Activated naive CD4-positive, alpha-beta T cell treated with Interleukin-2 at 50 U/mL for 16 hours (primary cell): ENCODE measurements at places on chromosomes 4 and X.

- no peak for DNase-seq
Observed at GRCh38 chrX:116172976-116173375, 2.4 kb downstream of the AGTR2 start.

DNA sequence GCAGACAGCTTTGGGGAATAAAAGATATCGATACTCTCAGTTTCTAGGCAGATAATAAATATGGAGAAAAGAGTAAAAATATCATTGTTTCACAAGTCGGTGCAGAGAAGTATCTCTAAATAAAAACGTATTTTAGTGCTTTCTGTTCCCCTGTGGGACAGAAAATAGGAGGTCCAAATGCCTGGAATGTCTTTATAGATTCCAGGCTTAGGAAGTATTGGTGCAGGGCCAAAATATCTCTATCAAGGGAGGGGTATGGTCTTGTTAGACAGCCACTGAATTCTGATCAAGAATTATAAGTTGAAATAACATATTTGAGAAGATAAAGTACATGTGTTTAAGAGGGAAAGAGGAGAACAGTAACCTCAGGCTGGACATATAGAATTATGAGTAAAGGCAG lies 596.4 kb downstream of the PCDH18 start:
- no peak for DNase-seq

DNA sequence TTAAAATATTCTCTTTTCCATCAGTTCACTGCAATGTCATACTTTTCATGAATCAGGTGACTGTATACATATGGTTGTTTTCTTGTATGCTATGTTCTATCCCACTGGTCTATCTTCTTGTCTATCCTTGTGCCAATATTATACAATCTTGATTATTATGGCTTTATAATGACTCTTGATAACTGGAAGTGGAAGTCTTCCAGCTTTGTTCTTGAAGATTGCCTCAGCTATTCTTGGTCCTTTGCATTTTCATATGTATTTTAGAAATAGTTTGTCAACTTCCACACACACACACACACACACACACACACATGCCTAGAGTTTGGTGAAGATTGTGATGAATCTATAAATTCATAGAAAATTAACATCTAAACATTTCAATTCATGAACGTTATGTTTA lies 67.9 kb downstream of the SHROOM3 start:
- no peak for DNase-seq

DNA sequence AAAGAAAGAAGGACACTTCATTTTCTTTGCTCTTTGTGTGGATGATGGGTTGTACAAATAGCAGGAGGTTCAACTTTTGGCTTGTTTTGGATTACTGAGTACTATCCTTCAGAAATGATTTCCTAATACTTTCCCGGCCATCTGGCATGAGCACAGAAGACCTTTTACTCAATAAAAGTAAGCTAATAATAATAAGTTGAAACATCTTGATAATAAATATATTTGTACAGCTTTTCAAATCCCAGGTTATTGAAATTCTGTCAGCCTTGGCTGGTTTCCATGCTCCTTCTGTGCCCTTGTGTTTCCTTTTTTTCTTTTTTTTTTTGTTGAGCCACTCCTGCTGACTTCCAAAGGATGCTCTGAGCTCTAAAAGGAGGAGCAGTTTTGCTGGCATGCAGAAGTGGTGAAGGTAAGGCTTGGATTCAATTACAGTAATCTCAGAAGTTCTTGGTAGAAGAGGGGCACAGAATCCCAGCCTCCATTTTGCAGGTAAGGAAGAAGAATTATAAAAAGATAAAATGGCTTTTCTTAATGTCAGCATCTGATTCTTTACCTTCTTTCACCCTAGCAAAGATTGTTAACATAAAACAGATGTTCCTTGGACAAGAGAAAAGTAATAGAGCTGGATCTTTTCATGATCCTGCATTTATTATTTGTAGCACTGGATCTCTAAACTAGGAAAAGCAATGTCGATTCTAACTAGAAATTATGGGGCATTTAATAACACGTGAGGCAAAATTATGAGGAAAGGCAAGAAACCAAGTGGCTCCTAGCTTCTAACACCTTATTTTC lies 31.9 kb downstream of the REPS2 start:
- DNase-seq, result no peak

DNA sequence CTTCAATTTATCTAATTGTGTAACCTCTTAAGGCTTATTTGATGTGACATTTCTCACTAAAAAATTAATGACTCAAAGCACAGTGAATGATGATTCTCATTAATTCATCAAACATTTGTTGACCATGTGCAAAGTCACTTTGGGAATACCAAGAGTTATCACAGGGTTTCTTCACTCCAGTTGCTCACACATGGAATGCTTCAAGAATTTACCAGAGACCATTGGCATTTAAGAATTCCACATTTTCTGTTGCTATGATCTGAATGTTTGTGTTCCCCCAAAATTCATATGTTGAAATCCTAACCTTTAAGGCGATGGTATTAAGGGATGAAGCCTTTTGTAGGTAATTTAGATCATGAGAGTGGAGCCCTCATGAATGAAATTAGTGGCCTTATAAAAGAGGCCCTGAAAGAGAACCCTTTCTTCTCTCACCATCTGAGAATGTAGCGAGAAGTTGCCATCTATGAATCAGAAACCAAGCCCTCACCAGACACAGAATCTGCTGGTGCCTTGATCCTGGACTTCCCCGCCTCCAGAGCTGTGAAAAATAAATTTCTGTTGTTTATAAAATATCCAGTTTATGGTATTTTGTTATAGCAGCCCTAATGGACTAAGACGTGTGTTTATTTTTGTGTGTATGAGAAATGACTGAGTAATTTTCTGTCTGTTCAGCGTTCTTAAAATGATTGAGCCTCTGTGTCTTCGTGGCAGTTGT lies 16.4 kb upstream of the SRPX start:
- DNase-seq, result no peak

DNA sequence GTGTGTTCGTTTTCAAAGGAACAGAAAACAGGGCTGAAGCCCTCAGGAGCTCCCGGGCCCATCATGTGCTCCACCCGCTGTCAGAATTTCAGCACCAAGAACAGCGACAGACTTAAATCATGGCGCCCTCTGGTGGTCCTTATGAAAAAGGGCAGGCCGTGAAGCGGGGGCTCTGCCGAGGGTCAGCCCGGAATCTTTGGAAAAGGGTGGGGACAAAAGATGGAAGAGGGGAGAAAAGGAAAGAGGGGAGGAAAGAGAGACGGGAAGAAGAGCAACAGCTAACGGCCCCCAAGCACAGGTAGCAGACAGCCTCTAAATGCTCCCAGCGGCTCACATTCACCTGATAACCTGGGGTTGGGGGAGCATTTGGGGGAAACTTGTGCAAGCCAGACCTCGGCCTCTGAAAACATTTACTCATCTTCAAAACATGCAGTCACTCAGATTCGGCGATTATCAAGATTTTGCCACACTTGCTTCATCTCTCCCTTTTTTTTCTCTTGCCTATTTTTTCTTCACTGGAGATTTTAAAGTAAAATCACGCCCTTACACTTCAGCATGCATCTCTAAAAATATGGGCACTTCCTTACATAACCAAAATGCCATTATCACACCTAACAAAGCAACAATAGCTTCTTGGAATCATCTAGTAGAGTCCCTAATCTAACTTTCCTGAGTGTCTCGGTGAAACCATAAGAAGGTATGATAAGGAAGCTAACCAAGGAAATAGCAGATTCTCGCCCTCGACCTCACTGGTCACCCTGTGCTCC lies 28.1 kb upstream of the MAN2B2 start:
- DNase-seq, result peak; percentile 43

DNA sequence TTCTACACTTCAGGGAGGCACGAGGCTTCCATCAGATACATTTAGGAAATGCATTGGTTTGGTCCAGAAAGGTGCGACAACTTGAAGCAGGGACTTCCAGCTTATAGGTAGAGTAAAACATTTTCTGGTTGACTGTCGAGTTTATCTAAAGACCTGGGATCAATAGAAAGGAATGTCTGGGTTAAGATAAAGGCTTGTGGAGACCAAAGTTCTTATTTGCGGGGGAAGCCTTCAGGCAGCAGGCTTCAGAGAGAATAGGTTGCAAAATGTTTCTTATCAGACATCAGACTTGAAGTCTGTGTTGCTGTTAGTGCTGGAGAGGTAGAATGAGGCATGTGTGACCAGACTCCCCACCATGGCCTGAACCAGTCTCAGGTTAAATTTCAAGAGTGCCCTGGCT lies 190.3 kb downstream of the TRIML1 start:
- no peak for DNase-seq

DNA sequence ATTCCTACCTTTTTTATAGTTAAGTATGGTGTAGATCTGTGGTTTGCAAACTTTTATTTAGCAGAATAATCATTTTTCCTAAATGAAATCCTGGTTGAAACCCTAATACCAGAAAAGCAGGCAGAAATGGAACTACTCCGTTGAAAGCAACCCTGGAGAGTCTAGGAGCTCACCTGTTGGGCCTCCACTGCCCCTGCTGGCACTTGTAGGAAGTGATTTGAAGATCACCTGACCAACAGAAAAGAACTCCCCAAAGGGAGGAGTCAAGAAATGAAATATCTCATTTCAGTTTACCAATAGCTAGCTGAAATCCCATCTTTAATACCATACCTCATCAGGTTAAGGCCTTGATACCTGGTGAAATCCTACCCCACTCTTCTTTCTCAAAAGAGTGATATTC lies 277.1 kb downstream of the KLHL13 start:
- DNase-seq, result no peak

DNA sequence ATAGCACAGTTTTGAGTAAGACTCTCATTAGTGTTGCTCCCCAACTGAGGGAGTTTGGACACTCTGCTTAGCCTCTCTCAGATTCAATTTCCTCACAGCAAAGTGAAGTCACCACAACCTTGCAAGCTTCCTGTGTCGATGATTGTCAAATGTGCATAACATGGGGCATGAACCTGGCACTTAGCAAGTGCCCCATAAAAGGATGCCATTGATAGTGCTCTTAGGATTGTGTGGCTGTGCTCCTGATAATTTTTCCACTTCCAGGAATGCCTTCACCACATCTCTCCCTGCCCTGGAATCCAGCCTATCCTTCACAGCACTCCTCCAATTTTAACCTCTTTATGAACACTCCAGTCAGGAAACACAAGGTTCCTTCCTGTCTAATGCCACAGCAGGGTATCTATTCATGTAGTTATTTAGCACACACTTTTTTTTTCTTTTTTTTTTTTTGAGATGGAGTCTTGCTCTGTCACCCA lies 309.4 kb downstream of the PPP3CA start:
- no peak for DNase-seq

- no peak for DNase-seq
Observed at GRCh38 chrX:119251386-119251785, 15.3 kb downstream of the PGRMC1 start.

DNA sequence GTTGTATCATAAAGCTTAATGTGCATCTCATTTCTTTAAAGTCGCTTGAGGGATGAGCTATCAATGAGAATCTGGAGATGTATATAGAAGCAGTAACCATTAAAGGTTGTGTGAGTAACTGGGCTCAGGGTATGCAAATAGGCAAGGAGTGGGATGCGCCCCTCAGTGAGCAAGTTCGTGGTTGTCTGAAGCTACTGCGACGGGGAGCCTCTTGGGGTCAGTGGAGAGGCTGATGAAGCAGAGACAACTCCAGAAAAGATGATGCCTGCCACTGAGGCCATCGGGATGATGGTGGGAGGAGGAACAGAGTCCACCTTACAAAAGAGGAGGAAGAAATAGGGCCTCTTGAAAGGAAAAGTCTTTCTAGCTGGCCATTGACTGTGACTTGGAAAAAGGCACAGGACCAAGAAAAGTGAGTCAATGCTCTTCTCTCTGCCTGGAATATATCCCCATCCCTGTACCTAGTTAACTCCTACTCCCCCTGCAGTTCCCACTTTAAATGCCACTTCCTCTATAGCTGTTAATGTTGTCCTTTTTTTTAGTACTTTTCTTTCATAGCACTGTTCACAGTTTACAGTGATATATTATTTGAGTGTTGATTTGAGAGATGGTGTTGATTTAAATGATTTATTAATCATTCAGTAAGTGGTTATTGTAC lies 51.4 kb upstream of the LSM6 start:
- no peak for DNase-seq

- DNase-seq, result no peak
Observed at GRCh38 chr4:184408021-184408683, 66.2 kb downstream of the IRF2 start.

DNA sequence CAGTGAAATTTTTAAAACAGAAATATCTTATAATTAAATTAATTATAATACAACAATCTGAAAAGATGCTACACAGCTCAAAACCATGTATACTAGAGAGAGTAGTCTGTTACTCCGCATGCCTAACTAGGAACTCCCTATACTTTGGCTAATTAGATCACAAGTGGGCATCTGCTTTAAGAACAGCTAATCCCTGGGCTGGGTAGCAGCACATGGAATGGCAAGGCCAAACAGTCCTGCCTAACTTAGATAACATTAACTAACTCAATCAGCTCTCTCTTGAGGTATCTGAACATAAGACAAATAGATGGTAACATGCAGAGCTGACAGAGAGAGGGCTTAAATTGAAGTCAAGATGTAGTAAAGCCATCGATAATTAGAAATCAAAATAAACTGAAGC lies 9.9 kb downstream of the CHIC2 start:
- DNase-seq, result no peak

GRCh38 chrX:46686003-46686645 lies 72.8 kb downstream of the SLC9A7 start:
- DNase-seq, result peak; percentile 33

DNA sequence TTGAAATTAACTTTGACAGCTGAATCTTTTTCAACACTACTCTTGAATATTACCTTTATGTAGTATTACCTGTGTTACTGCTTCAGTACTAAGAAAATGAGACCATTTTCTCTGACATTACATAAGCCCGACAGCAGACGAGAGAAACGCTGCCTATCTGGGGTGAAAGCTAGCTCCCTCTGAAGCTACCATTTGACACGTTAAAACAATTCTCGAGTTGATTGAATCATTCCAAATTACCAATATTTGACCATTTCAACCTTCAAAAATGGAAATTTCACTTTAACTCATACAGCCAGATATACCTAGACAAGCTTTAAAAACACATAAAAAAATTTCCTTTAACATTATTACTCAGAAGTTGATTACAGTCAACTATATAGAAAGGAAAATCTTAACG lies 836 bp downstream of the GPM6A start:
- no peak for DNase-seq

DNA sequence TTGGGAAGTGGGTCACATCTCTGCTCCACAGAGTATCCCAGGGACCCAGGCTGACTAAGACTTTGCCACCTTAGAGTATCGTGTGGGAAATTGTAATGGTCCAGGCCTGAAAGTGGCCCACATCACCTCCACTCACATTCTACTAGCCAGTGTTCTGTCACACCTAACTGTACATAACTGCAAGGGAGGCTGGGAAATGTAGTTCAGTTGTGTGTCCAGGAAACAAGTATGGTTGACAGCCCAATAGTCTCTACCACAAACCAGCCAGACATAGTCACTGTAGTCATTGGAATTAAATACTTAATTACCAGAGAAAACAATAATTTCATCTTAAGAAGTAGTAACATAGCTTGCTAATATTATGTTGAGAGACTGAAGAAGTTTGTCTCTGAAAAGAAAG lies 233.4 kb upstream of the S100G start:
- DNase-seq, result no peak

DNA sequence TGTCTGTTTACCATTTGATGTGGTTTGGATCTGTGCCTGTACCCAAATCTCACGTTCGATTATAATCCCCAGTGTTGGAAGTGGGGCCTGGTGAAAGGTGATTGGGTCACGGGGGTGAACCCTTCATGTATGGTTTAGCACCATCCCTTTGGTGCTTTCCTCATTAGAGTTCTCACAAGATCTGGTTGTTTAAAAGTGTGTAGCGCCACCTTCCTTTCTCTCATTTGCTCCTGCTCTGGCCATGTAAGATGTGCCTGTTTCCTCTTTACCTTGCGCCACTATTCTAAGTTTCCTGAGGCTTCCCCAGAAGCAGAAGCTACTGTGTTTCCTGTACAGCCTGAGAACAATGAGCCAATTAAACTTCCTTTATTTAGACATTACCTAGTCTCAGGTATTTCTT lies 610.7 kb upstream of the ADGRL3 start:
- no peak for DNase-seq
